ENCODE measurements at places on chromosomes 1 and 21.
A peak's percentile ranks its signal among the peaks of the same experiment; 100 is the strongest.

- DNase-seq: no peak
Measured at GRCh38 chr1:173356191-173356762, 120.9 kb upstream of the PRDX6 start.

DNA sequence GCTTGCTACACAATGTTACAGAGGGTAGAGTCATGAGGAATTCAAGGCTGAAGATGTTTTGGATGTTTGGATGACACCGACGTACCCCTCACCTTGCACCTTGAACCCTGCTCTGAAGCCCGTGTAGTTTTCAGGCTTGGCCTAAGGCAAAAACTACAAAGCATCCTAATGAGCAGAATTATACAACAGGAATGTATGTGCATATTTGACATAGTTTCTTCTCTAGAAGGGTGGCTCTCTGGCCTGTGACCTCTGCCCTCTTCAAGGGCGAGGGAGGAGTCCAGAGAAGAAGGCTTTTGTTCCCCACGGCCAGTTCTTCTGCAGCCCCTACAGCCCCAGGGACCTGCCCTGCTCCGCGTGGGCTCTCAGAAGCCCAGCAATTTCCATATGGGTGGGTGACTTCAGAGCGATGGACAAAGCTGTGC lies 43.3 kb downstream of the L1TD1 start:
- no peak for DNase-seq

- DNase-seq: peak; percentile 16
Measured at GRCh38 chr1:58432851-58433668, 113.5 kb downstream of the OMA1 start.

GRCh38 chr1:90502194-90502593 lies 214.9 kb downstream of the BARHL2 start:
- DNase-seq: no peak

GRCh38 chr1:84352298-84353106 lies 45.8 kb upstream of the DNASE2B start:
- DNase-seq: no peak

- no peak for DNase-seq
Measured at GRCh38 chr1:31980835-31981455, 32.7 kb upstream of the KHDRBS1 start.

- no peak for DNase-seq
Measured at GRCh38 chr1:178916448-178917174, 45.7 kb upstream of the ANGPTL1 start.

GRCh38 chr1:29513357-29513756 lies 277.0 kb downstream of the PTPRU start:
- peak; percentile 6 for DNase-seq

DNA sequence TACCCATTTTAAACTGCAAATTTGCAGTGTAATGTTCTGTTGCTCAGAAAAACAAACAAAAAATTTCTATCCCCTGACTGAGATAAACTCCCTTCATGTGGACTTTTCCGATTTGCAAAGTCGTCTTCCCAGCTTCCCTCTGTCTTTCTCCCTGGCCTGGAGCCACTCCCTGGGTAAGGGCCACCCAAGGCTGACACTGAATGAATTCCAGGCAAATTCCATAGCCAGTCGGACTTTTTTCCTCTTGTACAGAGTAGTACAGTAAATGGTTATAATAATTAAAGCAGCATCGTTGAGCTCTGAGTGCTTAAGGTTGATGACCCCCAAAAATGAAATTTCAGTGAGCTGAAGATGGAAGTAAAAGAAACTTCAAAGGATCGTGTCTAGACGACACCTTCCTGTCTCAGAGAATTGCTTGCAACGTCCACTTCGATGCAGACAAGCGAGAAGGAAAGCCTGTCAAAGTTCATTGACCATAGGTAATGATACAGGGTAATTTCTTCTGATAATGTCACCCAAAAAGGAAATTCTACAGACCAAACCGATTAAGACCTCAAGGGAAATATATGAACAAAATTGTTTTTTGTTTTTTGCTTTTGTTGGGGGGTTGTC lies 33.6 kb upstream of the LHX8 start:
- no peak for DNase-seq

- no peak for DNase-seq
Measured at GRCh38 chr1:182855911-182856310, 16.8 kb downstream of the DHX9 start.

GRCh38 chr1:58927041-58927721 lies 143.3 kb upstream of the JUN start:
- DNase-seq: no peak

GRCh38 chr1:226108935-226109828 lies 46.7 kb downstream of the H3-3A start:
- no peak for DNase-seq

DNA sequence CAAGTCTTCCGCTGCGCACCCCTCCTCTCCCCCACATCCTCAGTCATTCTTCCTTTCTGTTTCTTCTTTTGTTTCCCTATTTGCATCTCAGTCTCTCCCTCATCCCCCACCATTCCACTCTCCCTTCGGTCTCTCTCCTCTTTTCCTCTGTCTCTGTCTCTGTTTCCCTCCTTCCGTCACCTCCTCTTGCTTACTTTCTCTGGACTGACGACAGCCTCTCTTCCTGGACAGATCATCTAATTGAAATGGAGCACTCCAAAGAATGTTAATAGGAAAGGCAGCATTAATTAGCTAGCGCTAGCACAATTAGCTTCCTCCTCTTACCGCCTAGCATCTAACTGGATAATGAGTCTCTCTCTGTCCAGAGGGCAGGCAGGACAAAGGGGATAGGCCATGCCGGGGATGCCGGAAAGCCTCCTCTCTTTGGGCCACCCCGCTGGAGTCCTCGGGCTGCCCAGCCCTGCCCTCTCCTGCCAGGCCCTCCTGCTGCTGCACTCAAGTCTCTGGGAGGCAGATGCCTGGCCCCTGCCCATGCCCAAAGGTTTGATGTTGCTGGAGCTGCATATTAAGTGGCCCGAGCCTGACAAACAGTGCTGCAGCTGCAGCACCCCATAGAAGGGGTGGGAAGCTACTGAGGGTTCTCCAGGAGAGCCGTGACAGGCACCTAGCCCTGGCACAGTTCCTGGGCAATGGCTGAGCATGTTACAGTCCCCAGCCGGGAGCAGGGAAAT lies 20.8 kb downstream of the DISP3 start:
- DNase-seq: peak; percentile 30

DNA sequence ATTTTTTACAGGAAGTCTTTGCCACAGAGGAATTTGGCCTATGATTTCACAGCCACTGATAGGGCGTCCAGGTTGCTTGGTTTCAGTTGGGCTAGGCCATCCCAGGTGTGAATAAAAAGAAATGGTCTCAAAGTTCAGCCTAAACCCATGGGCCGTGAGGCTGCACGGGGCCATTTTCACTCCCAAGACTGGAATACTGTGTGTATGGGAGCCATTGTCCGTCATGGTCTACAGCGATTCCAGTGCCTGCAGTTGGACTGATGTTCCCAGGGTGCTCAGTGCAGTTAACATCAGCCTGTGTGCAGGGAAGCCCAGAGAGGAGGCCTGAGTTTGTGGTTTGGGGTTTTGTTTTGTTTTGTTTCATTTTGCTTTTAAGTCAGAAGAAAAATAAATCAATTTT lies 133.2 kb downstream of the ADSS2 start:
- no peak for DNase-seq

- no peak for DNase-seq
Measured at GRCh38 chr1:233256191-233256590, 39.3 kb downstream of the PCNX2 start.

DNA sequence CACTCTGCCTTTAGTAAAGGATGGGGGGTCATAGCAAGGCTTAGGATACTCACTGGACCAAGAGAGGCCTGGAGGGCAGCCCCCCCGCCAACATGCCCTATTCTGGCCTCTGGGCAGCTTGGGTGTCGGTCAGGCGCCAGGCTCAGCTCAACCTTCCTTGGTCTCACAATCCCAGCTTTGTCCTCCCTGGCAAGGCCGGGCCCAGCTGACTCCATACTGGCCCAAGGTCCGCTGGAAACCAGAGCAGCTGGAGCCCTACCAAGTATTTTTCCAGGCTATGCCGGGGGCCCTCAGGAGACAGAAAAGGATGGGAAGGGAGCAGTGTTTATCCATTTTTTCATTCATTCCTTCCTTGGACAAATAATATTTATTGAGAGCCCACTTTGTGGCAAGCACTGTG lies 6.2 kb downstream of the FBXO2 start:
- DNase-seq: peak; percentile 82

GRCh38 chr1:229058111-229058561 lies 212.8 kb upstream of the RAB4A start:
- no peak for DNase-seq

GRCh38 chr1:109794319-109795132 lies 30.8 kb upstream of the EPS8L3 start:
- no peak for DNase-seq

GRCh38 chr1:71650119-71650518 lies 569.3 kb upstream of the ZRANB2 start:
- no peak for DNase-seq

DNA sequence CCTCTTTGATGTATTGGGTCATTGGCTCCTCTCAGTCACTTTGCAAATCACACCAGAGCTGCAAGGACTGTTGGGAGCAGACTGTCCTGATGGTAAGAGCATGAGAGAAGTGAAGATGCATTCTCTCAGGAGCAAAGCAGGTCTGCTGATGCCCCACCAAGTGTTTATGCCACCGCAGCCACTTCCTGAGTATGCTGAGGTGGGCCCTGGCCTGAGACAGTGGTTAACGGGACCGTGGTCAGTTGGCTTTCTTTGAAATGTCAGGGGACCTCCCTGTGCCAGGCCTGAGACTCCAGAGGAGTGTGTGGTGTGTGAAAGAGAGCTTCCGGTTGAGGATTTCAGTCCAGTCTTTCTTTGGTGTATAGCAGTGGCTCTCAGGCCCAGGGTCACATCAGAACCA lies 79.4 kb downstream of the SPATA46 start:
- DNase-seq: no peak

- no peak for DNase-seq
Measured at GRCh38 chr1:6911021-6911941, 126.0 kb downstream of the CAMTA1 start.

DNA sequence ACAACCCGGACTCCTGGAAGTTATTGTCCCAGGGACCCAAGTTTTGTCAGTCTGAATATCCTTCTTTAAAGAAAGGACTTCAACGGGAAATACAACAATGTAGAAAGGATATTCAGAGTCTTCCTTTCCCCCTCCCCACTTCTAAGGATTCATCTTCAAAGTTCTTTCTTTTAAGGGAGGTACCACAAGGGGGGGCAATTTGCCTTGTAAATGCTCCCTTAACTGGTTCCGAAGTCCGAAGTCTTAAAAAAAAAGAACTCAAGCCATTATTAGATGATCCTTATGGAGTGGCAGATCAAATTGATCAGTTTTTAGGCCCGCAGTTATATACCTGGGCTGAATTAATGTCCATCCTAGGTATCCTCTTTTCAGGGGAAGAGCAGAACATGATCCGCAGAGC lies 47.0 kb downstream of the SERINC2 start:
- DNase-seq: no peak

DNA sequence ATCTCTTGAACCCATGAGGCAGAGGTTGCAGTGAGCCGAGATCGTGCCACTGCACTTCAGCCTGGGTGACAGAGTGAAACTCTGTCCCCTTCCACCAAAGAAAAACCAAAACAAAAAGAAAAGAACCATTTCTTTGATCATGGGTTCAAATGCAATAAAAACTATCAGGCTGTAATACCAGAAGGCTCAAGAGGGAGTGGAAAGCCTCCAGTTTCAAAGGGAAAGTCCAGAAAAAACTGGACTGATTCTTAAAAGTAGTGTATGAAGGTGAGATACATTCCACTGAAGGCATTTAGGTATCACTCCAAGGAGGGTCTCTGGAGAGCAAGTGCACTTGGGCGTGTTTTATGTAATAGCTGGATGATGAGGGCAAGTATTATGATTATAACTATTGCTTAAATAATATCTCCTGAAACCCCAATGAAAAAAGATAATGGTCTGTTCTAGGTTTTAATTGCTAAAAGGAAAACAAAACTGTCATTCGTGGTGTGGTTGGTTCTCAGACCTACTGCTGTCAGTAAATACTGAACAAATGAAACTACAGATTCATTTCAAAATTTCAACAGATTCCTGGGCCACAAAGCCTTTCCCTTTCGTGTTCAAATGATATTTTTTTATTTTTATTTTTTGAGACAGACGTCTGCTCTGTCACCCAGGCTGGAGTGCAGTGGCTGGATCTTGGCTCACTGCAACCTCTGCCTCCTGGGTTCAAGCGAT lies 6.0 kb upstream of the CAMTA1 start:
- DNase-seq: no peak

DNA sequence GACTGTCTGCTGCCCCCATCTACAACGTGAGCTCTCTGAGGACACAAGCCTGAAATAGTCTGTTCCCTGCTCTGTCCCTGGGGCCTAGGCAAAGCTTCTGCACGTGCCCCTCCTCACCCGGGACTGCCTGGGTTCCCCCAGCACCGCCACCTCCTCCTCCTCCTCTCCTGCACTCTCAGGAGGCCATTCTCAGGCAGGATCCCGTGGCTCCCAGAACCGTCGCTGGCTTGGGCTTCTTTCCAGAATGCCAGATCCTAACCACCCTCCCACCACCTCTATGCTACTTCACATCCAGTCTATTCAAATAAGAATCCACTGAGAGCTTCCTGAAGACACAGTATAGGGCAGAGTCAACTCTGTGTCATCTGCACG lies 11.2 kb downstream of the NPHP4 start:
- no peak for DNase-seq

DNA sequence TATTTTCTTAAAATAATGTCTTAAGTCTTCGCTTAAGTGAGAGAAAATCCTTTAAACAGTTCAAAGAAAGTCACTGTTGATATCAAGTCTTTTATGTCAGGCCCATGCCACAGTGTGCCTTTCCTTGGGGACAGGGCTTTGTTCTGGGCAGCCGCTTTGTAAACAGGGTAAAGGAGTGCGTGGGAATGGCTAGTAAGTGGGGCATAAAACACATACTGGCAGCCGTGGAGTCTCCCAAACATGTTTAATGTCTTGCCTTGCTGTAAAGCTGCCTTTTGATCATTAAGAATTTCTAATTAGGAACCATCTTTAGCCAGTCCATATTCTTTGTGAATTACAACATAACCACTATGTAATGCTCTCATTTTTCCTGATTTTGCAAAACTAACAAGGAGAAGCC lies 99.7 kb downstream of the PHTF1 start:
- no peak for DNase-seq

- DNase-seq: peak; percentile 12
Measured at GRCh38 chr1:177209357-177209756, 38.6 kb downstream of the BRINP2 start.

GRCh38 chr1:200432586-200432985 lies 22.8 kb upstream of the ZNF281 start:
- no peak for DNase-seq
